Activated CD8-positive, alpha-beta T cell treated with anti-CD3 and anti-CD28 coated beads, Interleukin-2, amount 10 ng/mL, durations not matched to agents 7 days and 5 days (primary cell): ENCODE measurements at places on chromosomes 1 and 21. TPM values are rescaled to one million over a fixed set of nuclear protein-coding genes. Genes with fewer than 3 reads are reported as not detected.

The SERPINC1 gene
- not detected for total RNA-seq

The TSPEAR gene
- total RNA-seq: not detected

DNA sequence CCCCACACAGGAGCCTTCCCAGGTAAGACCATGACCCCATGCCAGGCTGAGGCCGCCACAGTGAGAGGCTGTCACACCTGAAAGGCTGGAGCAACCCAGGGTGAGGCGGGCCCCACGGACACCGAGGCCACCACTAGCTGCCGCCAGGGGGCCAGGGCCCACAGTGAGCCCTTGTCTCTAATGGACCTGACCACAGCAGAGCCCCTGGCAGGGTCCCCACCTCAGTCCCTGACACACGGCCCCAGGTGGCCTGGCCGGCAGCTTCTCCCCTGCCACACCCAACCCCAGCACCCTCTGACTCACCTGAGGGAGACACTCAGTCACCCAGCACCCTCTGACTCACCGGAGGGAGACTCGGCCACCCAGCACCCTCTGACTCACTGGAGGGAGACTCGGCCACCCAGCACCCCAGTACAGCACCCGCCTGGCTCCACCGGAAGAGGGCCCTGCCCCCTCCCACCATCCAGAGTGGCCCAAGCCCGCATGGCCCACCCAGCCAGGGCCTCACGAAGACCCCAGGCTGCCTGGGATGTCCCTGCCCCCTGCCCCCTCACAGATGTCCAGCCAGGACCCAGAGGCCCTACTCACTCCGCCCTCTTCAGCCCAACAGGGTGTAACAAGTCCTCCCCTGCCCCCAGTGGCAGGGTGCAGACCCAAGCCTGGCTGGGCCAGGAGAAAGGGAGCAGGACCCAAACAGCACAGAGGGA is 4.4 kb downstream of the DVL1 start:
- H3K4me3 ChIP-seq: no peak overlapping the region
- no peak overlapping the region for H3K27ac ChIP-seq
- no peaks in the 10 kb centered on the region for H3K27me3 ChIP-seq
- H3K4me1 ChIP-seq: peaks cover 20% of the 10 kb centered on the region
- DNase-seq: no peak

DNA sequence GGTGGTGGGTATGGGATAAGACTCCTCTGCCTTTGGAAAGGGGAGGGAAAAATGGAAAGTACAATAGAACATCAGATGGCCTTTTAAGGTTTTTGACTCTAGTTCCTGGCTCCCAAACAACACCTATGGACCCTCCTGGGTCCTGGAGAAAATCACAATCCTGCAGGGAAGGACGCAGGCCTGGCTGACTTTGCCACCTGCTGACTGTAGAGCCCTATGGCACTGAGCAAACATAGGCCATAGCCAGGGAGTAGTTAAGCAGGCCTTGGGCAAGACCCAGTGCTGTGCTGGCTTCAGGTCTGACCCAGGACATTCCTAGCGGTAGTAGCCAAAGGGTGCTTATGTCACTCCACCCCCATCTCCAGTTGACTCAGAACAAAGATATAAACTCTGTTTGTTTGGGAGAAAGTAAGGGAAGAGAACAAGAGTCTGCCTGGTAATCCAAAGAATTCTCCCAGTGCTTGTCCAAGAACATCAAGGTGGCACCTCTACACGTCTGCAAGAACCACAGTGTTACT is 149.0 kb downstream of the SLC44A5 start:
- no peaks in the 10 kb centered on the region for H3K27me3 ChIP-seq
- no peak for DNase-seq
- H3K36me3 ChIP-seq: no peaks in the 10 kb centered on the region
- no peak overlapping the region for H3K4me3 ChIP-seq
- H3K4me1 ChIP-seq: no peaks in the 10 kb centered on the region

- no peak overlapping the region for H3K4me3 ChIP-seq
- no peaks in the 10 kb centered on the region for H3K36me3 ChIP-seq
- H3K27me3 ChIP-seq: peaks cover 20% of the 10 kb centered on the region
- peak; percentile 13 for DNase-seq
Observed at GRCh38 chr1:201261771-201262547, 21.3 kb upstream of the PKP1 start.
